Stimulated activated CD8-positive, alpha-beta memory T cell treated with anti-CD3 and anti-CD28 coated beads, Interleukin-4, amount 100 ng/mL, for 1 hour (primary cell): ENCODE measurements at places on chromosomes 4 and X.

DNA sequence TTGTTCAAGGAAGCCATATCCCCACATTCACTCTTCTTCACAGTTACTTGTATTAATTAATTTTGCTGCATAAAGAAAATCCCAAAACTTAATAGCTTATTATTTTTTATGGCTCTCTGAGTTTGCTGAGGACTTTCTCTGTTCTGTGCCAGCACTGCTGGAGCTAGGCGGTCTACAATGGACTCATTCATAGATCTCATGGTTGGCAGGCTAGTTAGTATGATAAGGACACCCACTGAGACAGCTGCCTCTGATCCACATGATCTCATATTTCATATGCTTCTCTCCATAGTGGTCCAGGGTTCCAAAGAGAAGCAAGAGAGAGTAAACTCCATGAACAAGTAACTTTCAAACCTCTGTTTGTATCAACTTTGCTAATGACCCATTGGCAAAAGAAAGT lies 170.2 kb downstream of the ADGRA3 start:
- no peak for DNase-seq

- DNase-seq = no peak
These were observed 93.0 kb upstream of the MTM1 start for GRCh38 chrX:150475461-150475860.

GRCh38 chrX:106401965-106402559 lies 209.7 kb upstream of the RADX start:
- no peak for DNase-seq

- no peak for DNase-seq
These were observed 3.3 kb upstream of the BBS7 start for GRCh38 chr4:121873604-121874003.

- DNase-seq = no peak
These were observed 61.5 kb downstream of the HAUS3 start for GRCh38 chr4:2180410-2180809.

GRCh38 chrX:122816288-122816687 lies 367.8 kb upstream of the GRIA3 start:
- DNase-seq = no peak

GRCh38 chr4:38939165-38939564 lies 71.6 kb downstream of the FAM114A1 start:
- no peak for DNase-seq

DNA sequence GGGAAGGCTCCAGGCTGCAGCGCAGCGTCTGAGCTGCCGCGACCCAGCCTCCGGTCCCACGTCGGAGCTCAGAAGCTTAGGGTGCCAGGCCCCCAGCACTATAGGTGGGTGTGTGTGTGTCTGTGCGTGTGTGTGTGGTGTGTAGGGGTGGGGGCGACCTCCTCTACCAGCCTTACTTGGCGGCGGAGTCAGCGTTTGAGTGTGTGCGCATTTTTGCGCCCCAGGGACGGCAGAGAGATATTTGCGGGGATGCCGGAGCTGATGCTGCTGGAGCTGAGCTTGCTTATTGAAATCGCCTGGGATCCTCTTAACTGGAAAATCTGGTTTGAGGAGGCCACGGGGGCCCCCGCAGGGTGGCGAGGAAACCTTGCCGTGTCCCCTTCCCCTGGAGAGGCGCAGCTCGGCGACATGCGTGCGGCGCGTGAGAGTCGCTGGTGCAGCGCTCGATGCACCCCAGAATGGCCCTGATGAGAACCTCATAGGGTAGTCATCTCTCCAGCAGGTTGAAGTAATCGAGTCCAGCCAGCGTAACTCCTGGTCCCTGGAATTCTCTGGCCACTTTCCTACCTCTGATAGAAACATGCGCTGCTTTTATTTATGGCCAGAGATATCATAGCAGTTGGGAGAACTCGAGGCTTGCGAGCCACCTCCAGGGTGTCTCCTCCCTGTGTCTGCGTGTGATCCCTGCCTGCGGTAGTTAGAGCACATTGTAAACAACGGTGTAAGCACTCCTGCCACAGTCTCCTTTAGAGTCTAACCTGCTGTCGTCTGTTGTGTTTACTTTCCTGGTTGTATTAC lies 2.7 kb downstream of the ADGRL3 start:
- DNase-seq = no peak

DNA sequence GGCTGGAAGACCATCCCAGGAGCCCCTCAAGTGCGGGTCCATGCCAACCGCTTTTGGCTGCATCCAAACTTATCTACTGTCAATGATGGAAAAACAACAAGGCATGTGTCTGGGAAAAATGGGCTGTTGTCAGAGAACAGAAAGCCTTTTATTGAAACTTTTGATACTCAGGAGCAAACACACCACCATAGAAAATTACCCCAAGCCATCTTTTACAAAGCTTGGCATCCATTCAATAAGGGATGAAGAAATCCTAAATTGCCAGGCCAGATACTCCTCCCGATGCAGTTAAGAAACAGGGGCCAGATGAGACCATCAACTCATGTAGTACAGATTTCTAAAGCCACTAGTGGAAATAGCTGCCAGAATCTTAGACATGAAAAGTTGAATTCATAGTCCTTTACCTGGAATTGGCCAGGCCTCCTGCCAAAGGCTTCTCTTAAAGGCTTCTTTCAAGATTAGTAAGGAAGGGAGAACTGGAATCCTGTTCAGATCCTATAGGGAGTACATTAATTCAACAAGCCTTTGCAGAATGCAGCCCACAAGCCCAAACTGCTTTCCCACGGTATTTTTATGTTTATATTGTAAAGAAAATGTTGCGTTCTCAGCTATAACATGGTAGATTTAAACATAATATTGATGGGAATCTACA lies 145.4 kb upstream of the MAP3K15 start:
- no peak for DNase-seq

DNA sequence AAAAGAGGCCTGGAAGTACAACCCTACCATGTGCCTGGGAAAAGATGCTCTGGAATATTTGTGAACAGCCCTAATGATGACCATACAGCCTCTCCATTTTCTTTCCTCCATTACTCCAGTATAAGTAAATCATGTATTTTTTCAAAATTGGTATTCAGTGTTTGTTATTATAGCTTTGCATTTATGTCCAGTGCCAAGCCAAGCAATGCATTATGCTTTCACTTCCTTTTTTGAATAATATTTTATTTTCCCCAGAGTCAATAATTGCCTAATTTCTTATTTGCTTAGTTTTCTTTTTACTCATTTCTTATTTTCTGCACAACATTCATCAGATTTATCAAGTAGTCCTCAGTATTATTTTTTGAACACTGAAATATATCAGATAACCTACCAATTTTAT lies 49.3 kb upstream of the EOLA2 start:
- no peak for DNase-seq

DNA sequence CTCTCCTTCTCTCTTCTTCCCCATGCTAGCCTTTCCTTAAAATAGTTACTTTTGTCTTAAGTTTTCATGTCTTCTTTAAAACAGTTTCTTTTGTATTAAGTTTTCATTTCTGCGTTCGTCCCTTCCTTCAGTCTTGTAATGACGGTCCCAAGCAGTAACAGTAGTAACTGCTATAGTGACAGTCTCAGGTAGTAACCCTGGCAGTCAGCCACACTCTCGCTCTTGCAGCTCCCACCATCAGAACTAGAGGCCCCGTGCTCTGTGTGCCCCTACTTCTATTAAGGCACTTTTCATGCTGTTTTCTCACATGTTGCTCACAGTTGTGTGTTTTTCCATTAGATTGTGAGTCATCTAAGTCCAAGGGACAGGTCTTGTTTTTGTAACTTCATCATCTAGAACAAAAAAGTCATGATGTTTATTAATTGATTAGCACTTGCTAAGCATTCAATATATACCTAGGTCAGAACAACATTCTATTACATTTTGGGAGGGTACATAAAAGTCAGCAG lies 49.3 kb downstream of the C4orf33 start:
- DNase-seq = no peak
